ENCODE measurements at places on chromosomes 3 and 15.

GRCh38 chr15:66621491-66622467 lies 56.0 kb upstream of the LCTL start:
- peak; percentile 61 for DNase-seq

DNA sequence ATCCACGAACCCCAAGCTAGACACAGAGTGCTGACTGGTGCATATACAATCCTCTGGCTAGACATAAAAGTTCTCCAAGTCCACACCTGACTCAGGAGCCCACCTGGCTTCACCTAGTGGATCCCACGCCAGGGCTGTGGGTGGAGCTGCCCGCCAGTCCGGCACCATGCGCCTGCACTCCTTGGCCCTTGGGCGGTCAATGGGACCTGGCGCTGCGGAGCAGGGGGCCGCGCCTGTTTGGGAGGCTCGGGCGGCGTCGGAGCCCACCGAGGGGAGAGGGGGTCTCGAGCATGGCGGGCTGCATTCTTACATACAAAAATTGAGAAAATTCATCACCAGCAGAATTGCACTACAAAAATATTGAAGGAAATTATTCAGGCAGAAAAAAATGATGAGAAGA lies 120.7 kb upstream of the FAN1 start:
- no peak for DNase-seq

DNA sequence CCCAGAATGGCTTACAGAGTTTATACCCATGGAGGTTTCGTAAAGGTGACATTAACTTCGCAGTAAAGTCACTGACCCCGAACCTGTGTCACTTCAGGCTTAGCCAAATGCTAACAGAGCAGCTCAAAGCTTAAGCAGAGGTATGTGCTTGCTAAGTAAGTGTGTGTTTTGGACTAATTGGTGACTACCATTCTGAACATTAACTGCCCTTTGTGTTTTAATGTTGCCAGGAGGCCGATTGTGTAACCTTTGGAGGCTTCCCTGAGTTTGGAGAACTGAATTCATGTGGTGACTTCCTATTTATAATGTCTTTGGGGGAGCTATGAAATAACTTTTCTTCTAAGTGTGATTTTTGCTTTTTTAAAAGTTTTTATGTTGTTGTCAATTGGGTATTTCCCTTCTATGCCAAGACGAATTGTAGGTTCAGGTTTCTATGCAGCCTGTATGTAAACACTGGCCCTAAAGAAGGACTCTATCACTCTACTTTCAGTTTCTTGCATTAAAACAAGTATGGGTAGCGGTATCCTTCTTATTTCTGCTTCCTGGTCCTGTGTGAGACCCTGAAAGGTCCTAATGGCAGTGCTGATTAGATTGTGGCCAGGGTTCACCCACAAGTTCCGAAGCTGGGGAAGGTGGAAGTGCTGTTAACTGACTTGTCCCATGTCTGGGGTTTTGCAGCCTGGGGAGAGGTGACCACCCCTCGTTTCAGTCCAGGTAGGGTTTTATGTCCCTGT lies 86.3 kb downstream of the IGF1R start:
- no peak for DNase-seq

DNA sequence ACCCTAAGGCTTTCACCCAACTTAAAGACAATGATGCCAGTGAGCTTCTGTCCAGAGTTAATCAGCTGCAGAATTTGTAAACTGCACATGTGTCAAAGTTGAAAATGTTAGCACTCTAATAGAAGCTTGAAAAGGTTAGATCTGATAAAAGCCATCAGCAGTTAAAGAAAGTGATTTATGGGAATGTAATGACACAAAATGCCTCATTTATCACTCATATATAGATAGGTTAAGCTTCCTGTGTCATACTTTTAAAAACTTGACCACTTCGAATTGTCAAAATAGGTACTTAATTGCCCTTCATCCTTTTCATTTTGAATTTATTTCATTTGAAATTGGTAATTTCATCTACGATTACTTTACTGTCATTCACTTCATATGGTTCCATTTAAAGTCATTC lies 151.6 kb downstream of the CDIN1 start:
- DNase-seq = no peak

- peak; percentile 91 for DNase-seq
These were observed at the start of gene LRRN1 for GRCh38 chr3:3799173-3800079. LRRN1 (plus strand) TSS chr3:3799431; CDS start chr3:3844642, 45,211 bp downstream.

- no peak for DNase-seq
These were observed 204.5 kb downstream of the AKAP13 start for GRCh38 chr15:85584872-85585271.

DNA sequence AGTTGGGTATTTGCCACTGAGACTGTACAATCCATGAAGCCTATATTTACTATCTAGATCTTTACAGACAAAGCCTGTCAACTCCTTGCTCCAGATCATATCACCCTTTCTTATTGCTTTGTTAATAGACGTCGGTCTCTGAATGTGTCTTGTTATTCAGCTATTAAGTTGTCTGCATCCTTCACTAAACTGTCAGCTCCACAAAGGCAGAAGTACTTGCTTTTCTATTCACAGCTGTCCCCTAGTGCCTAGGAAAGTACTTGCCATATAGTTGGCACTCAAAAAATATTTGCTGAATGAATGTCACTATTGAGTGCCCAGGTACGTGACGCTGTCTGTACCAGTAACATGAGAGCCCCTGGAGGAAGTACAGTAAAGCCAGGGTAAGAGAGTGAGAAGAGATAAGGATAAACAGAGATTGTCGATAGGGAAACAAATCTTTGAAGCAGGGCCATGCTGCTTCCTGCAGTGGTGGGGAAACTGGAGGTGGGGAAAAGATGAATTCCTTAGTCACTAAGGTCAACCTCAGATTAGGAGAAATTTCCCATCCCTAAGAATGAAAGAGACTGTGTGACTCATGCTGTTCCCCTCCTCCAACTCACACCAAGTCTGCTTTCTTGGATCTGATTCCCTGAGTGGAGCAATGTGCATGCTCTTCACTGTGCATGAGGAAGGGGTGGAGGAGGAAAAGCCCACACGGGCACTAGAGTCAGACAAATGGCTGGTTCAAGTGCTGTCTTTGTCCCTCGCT lies 36.3 kb downstream of the PRICKLE2 start:
- DNase-seq = peak; percentile 67

- DNase-seq = no peak
These were observed 80.6 kb downstream of the MYO9A start for GRCh38 chr15:72037321-72037720.

GRCh38 chr3:88032245-88032644 lies 26.6 kb downstream of the CGGBP1 start:
- DNase-seq = no peak

- peak; percentile 65 for DNase-seq
These were observed 106.4 kb downstream of the FBLN2 start for GRCh38 chr3:13655061-13655913.

DNA sequence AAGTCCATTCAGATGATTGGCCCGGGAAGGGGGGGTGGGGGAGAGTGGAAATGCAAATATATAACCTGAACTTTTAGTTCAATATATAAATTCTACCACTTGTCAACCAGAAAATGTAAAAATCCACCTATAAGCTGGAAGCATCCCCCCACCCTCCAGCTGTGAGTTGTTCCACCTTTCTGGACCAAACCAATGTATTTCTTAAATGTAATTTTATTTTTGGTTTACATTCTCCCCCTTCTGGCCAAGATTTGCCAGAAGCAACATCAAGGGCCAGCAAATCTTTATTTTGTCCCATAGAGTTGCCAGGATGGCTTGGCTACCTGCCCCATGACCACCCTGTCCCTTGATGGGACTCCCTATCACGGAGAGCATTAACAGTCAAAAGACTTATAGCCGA lies 545.7 kb downstream of the TBL1XR1 start:
- DNase-seq = no peak

DNA sequence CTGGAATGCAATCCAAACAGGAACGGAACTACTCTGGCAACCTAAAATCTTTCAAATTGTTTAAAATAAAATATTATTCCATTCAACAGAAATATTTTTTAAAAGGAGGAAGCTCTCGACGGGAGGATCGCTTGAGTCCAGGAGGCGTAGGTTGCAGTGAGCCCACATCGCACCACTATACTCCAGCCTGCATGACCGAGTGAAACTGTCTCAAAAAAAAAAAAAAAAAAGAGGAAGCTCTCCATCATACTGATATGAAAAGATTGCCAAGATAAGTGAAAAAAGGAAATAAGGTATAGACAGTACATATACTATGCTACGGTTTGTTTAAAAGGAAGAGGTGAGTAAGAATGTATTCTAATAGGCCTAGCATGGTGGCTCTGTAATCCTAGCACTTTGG lies 3.6 kb downstream of the RAD18 start:
- no peak for DNase-seq

DNA sequence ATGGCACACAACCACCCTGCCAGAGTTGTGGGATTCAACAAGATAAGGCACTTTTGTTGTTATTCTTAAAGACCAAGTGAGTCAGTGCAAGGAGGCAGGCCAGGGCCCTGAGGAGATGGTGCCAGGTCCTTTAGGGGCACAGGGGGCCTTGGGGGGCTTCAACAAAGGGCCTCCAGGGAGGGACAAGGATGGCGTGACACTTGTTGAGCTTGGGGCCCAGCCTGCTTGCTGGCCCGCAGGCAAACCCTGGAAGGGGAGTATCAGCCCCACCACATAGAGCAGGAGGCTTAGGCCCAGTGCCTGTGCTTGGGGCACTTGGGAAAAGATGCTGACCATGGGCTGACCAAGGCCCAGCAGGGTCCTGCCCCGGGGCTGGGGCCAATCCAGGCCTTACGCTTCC lies 5.5 kb downstream of the IQSEC1 start:
- no peak for DNase-seq

DNA sequence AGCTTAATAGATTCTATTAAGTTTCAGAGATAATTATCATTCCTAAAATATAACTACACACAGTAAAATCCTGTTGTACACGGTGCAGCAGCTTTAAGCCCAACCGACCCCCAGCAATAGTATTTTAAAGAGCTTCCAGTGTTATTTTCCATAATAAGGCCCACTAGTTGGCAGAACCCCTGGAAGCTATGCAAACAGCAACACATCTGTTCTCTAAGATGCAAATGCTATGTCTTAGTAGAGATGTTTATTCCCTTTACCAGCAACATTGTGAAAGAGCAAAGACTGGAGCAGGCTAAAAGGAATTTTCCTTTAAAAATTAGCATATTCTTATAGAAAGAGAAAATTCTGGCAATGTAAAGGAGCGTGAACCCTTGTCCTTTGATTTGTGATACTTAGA lies 819.7 kb upstream of the ALCAM start:
- DNase-seq = no peak

DNA sequence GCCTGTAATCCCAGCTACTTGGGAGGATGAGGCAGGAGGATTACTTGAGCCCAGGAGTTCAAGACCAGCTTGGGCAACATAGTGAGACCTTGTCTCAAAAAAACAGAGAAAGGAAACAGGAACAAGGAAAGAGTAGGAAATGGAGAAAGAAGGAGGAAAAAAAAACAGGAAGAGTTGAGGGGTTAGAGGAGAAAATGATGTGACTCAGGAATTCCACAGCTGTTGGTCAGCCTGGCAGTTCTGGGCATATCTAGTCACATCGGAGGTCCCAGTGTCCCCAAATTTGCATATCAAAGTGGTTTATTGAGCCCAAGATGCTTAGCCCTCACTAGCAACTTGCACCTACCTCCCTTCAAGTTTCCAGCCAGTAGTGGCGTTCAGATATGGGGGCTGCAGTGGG lies 18.8 kb upstream of the JMJD7 start:
- DNase-seq = no peak

DNA sequence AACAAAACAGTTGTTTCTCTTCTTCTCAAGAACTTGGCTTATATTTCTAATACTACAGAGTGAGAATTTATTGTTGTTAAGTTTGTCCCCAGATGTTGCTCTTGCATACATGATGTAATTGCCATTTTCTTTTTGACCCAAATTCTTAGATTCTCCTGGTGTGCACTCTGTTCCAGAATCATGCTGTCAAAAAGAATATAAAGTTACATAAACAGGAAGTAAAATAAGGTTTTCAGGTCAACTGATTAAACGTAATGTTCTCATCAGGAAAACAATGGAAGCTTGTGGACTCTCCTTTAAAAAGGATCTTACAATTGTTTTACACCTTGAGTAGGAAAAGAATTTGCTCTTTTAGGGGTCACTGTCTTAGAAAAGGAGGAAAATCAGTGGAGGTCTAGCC lies 121.8 kb downstream of the ADAM10 start:
- DNase-seq = peak; percentile 28

- DNase-seq = no peak
These were observed 80.3 kb downstream of the FLNB start for GRCh38 chr3:58088501-58088900.

- DNase-seq = peak; percentile 62
These were observed 525.5 kb upstream of the MCTP2 start for GRCh38 chr15:93705753-93706455.

GRCh38 chr3:72270072-72270681 lies 485.2 kb upstream of the PROK2 start:
- DNase-seq = peak; percentile 93

GRCh38 chr3:184361932-184362667 lies 590 bp downstream of the POLR2H start:
- no peak for DNase-seq

DNA sequence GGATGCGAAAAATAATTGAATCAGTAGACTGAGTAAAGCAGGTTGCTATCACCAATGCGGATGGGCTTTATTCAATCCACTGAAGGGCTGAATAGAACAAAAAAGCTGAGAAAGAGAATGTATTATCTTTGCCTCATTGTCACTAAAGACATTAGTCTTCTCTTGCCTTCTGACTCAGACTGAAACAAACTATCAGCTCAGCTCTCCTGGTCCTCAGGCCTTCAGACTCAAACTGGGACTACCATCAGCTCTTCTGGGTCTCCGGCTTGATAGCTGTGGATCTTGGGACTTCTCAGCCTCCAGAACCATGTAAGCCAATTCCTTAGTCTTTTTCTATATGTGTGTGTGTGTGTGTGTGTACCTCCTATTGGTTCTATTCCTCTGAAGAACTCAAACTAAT lies 12.6 kb downstream of the IFT57 start:
- no peak for DNase-seq

- peak; percentile 54 for DNase-seq
These were observed 169.7 kb upstream of the TMCO5A start for GRCh38 chr15:37764733-37765191.

DNA sequence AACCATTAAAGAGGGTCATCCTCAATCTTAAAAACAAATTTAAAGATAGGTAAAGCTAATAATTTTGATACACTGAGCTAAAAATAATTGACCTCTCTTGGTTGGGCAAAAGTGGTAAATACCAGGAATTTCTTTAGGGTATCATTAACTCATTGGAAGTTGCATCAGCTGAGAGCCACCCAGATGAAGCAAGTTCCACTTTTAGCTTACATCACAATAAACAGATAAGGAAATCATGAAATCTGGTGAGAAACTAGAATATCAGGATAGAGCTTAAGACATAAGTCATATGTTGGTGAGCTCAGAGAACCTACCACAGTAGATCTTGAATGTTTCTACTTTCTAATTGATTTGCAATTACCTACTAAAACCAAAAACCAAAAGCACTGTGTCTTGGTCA lies 97.4 kb upstream of the SLC2A2 start:
- DNase-seq = no peak
